ENCODE measurements at places on chromosomes 7 and 10.

DNA sequence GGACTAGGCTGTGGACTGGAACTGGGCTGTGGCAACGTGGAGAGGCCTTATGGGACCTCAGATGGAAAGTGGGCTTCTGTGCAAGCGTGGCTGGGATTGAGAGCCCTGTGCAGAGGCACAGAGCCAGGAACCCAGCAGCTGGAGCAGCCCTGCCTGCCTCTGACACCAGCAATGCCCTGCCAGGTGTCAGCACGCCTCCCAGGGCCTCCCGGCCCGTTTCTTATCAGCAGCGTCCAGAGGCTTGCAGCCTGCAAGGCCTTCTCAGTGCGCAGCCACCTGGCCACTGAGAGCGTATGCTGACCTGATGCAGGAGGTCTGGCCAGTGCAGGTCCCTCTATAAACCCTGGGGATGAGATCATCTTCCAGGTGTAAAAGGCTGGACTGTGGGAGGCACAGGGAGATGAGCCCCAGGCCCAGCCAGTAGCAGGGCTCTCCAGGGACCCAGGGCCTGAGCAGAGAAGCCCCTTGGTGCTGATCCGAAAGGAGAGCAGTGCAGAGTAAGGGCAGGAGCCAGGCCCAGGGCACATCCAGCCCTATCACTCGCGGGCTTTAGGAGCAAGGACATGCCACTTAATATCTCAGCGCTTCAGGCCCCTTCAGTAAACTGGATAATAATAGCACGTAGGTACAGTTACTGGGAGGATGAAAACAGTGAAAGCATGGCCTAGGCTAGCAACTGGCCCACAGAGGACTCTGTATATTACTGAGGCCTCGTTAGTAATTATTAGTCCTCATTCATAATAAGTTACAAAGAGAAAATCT is 38.8 kb upstream of the ANTXRL start:
- DNase-seq: no peak

- DNase-seq: no peak
Observed at GRCh38 chr7:4076701-4077294, 605.3 kb upstream of the FOXK1 start.

DNA sequence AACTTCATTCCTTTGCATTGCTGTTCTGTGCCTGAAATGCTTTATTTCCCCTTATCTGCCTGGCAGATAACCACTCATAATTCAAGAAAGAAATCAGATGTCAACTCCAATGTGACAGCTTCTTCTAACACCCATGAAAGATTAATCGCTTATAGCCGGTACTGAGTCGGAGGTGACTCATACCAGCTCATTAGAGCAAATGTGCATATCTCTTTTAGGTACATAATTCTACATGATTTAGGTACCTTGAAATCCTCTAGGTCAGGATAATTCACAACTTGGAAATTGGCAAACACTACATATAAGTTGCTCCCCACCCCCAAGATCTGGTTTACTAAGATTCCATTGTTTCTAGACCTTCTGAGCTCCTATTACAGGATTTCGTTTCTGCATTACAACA is 554.4 kb upstream of the SORCS1 start:
- no peak for DNase-seq

- no peak for DNase-seq
Observed at GRCh38 chr10:119346095-119346832, 138.9 kb downstream of the GRK5 start.

DNA sequence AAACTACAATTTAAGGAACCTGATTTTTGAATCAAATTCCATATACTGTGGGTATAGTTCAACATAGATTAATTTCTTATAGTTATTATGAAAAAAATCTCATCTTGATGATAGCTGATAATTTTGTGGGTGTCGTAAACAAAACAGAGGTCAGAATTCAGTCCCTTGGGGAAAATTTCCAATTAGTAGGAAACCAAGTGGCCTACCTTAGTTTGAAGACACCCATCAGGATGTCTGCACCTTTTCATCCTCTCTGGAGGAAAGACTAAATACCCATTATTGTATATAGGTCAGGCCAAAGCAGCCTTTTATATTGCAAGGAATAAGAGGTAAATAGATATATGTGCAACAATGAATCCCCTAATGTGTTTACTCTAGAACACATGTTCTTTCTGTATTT is 6.4 kb downstream of the IKZF1 start:
- no peak for DNase-seq

- no peak for DNase-seq
Observed at GRCh38 chr7:101269664-101270063, 24.8 kb upstream of the FIS1 start.

GRCh38 chr10:48940958-48941357 is 1.3 kb upstream of the LRRC18 start:
- no peak for DNase-seq

- DNase-seq: no peak
Observed at GRCh38 chr7:101891936-101892640, 74.7 kb downstream of the CUX1 start.

- DNase-seq: no peak
Observed at GRCh38 chr10:71234970-71235685, 22.8 kb downstream of the UNC5B start.

- no peak for DNase-seq
Observed at GRCh38 chr7:75623390-75624133, 115.2 kb downstream of the HIP1 start.

DNA sequence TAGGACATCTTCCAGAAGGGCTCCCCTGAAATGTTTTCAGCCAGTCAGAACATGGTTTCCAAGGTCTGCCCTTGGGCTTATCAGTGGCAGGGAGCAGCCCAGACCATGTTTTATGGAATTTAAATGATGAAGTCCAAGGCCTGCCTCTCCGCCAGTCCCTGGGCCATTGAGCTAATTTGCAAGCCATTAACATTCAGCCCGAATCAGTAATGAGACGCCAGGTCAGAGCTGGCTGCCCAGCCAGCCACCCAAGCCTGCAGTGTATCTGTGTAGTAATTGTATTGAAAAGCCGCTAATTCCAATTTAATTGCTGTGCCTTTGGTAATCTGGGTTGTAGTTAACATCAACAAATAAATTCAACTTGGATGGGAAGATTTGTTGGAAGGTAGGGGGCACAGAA is 131.4 kb downstream of the PAXIP1 start:
- no peak for DNase-seq
